ENCODE measurements at places on chromosomes 7 and 10.

DNA sequence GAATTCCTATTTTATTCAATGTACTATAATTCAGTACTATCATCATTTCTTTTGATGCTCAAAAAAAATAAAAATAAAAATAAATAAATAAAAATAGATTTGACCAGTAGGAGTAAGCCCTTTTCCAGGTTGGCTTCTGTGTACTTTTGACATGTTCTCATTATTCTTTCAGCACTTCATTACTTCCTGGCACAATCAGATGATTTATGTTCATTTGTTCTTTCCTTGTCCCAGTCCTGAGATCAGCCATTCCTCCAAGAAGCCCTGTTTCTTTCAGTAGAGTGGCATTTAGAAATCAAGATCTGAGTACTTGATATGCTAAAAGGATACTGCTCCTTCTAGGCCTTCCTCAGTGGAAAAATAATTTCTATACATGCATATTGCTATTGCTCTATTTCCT lies 20.9 kb downstream of the ARL4A start:
- DNase-seq, result no peak

- DNase-seq, result no peak
Observed at GRCh38 chr10:29634764-29635625, at the start of gene SVIL. SVIL (minus strand) TSS chr10:29634971; CDS start chr10:29555058, 79,913 bp downstream.

- DNase-seq, result no peak
Observed at GRCh38 chr10:100904917-100905316, 7.8 kb upstream of the SLF2 start.

DNA sequence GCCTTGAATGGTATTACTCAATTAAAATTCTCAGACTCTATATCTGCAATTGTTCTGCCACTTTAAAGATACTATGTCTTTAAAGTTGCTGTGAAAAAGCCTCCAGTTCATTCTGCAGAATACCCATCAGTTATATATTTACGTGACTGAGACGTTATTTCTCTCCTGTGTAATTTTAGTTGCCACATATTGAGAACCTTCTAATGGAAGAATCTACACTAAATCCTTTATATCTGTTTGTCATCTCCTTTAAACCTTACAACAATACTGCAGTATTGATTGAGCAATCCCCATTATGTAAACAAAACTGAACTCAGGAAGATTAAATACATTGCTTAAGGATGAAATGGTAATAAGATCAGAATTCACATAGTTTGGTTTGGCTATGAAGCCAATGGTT lies 30.0 kb downstream of the GPR141 start:
- no peak for DNase-seq

- DNase-seq, result no peak
Observed at GRCh38 chr10:123620621-123621020, 45.5 kb upstream of the GPR26 start.

DNA sequence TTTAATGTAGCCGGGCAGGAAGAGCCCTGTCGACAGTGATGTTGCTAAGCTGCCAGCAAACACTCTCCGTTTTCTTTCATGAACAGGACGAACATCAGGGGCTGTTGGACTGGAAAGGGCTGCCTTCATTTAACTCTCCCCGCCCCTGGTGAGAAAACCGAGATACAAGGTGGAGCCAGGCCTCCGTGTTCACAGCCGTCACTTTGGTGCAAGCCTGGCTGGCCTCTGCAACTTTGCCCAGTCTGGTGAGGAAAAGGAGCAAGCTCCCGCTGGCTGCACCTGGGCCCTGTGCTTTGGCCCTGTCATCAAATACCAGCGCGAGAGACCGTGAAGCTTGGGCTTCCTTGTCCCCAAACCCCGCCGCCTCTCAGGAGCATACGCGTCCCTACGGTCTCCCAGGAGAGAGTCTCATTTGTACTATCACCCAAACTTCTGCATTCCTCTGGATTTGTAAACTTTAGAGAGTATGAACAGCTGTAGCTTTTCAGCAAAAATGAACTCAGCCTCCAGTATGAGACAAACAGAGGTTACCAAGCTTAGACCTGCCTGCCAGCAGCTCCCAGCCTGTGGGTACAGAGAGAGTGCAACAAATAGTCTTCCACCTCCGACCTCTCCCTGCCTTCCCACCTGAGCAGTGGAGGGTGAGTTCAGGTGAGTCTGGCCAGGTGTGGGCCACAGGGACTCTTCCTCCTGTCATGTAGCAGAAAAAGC lies 445.3 kb upstream of the MGMT start:
- no peak for DNase-seq

DNA sequence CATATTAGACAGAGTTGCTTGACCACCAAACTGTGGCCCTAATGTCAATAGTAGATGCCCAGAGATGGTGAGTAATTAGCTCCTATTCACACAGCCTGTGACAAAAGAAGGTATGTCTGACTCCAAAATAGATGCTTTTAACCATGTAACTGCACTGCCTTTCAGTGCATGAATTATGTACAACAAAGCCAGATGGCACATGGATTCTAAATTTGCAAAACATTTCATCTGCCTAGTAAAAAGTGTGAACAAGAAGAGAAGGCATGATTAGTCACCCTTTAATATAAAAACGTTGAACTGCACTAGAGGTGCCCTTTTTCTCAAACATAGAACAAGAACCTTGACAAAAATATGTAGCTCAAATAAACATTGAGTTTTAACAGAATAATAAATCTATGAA lies 35.5 kb upstream of the PTPRZ1 start:
- no peak for DNase-seq

GRCh38 chr10:117740088-117740487 lies 197.5 kb downstream of the EMX2 start:
- DNase-seq, result no peak

GRCh38 chr10:89651205-89651915 lies 6.3 kb upstream of the PANK1 start:
- no peak for DNase-seq

GRCh38 chr7:585873-586272 lies 66.2 kb upstream of the PDGFA start:
- no peak for DNase-seq

DNA sequence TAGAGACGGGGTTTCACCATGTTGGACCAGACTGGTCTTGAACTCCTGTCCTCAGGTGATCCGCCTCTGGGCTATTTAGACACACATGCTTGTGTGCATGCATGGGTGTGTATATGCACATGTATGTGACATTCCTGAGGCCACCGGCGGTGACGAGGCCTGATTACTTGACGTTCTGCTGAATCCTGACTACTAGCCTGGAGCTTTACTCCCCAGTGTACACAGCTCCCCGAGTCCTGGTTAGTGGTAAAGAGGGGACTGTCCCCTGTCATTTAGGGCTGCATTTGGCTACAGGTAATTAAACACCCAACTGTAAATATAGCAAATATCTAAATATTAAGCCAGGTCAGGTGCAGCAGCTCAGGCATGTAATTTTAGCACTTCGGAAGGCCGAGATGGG lies 14.2 kb downstream of the GTF2IRD1 start:
- no peak for DNase-seq

DNA sequence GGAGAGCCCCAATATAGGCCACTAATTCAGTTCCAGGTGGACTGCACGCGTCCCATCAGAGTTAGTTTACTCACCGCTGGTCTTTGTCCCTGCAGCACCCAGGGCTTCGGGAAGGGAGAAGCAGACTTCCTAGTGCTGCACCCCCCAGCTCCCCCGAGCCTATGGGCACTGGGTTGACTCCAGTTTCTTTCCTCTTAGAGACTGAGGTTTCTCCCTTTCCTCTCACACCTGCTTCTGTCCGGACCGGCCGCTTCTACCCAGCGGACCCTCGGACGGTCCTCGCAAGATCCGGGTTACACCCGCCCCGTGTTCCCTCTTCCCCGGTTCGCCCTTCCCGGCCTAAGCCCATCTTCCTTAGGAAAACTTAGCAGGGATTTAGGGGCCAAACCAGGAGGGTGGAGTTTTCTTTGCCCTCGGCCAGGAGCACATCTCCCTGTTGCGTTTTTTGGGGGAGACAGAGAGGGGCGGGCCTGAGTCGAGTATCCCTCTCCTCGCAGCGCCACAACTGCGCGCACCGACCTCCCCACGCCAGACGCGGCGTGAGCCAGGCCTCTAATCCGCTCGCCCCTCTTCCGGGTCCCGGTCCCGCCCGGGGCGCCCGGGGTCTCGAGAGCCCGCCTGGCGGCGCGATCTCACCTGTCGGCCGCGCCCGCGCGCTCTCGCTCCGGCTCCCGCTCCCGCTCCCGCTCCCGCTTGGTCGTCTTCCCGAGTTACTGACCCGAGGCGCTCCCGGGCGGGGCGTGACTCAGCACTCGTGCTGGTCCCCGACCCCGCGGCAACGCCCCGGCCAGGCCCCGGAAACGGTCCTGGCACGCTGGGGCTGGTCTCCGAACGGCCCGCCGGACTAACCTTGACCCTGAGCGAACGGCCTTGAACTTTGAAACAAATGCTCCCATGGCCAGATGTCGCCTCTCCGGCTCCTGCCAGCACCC lies at the start of gene AIFM2:
Gene AIFM2 (minus strand): TSS at position 728 of the 932 bp plus-strand sequence. CDS start 8,741 bp downstream, outside the sequence.
- DNase-seq, result no peak

- DNase-seq, result no peak
Observed at GRCh38 chr7:151390598-151391357, 19.1 kb downstream of the WDR86 start.

- no peak for DNase-seq
Observed at GRCh38 chr7:81206217-81206616, 287.4 kb upstream of the SEMA3C start.

DNA sequence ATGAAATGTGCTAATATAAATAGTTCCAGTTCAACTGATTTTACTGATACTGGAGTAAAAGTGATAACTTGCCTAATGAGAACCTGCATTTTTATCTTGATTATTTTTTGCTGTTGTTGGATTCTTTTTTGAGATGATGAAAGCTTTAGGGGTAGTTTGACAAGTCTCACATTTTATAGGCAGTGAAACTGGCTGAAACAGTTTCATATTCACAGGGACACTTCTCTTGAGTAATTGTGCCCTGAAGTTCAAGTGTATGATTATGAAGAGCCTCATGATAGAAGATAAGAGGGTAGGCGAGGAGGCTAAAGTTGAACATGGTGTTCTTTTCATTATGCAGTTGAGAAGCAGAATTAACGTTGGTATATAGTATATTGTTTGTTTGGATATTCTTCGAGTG lies 5.1 kb downstream of the AUTS2 start:
- DNase-seq, result no peak

DNA sequence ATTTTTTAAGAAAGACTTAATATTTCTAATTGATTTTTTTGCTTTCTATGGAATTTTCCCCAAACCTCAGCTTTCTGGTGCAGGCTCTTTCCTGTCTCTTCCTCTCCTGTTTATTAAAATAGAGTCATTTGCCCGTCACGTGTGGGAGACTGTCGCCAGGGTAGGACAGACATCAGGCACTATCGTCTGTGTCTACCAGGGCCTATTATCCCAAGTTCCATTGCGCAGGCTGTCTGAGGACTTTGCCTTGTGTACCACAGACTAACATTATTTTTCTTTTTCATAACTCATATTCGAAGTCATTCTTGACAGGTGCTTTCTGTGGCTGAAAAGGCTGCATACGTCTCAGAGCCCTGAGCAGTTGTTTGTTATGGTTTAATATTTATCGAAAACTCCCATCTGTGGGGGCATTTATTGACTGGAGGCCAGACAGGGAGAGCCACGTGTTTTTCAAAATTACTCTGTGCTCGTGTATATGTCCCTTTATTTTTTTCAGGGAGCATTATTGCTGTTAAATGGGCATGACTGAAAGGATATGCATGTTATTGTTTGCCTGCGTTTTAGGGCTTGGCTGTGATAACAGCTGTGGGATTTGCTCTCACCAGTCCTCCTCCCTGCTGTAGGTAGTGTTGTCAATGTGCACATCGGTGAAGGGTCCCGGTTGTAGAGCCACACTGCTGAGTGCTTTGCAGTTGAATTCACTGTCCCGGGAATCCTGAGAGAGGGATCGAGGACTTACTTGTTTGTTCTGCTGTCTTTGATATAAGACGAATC lies 89.8 kb downstream of the CAMK1D start:
- DNase-seq, result no peak

DNA sequence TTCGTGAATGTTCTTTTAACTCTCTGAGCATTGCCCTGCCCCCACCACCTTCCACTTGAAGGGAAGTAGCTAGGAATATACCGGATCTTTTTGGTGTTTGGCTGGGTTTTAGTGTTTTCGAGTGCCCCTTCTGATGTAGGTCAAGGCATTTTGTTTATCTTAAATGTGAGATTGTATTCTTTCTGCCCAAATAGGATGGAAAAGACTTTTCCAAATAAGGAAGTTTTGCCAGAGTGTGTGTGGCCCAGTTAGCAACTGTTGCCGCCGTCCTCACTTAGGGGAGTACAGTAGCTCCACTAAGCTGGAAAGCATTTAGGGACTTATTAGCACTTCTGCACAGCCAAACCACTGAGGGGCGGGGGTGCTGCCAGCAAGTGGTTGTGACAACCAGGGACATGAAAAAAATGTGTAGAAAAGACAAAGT lies 29.8 kb upstream of the VCL start:
- no peak for DNase-seq

- DNase-seq, result peak; percentile 34
Observed at GRCh38 chr10:125000366-125001312, 58.7 kb downstream of the ZRANB1 start.

DNA sequence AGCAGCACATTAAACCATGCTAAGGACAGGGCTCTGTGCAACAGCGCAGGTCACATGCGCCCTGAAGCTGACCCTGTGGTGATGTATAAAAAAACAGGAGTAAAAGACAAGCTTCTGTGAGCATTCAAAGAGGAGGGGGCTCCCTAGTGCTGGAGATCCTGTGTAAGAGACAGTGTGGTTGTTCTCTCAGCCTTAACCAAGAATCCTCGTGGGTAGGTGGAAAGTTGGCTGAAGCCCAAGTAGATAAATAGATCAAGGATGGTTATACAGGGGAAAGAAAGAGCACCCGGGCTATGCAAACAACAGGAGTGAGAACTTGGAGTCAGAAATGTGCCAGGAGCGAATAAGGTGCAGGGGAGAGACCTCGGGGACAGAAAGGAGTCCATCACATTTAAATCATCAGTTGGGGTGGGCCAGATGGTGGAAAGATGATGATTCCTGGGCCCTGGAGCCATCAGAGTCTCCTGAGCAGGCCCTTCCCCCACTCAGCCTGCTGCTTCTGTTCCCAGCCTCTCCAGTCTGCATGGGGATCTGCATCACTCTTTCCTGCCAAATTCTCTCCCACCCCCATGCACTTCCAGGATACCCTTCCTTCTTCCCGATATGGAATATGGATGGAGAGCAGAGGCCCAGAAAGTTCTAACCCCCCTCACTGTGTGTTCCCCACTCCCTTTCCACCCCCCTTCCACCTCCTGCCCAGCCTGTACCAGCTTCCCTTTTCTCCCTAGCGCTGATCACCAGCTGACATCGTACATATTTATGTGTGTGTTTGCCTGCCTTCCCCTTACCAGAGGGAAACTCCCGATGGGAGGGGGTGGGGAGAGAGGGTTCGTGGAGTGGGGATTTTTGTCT lies 78.1 kb upstream of the PRR15 start:
- DNase-seq, result no peak
